Endothelial cell of coronary artery (primary cell): ENCODE measurements at places on chromosomes 1 and 21. TPM values are rescaled to one million over a fixed set of nuclear protein-coding genes. Genes with fewer than 3 reads are reported as not detected.

Gene DYRK3
- total RNA-seq: 12.6 and 13.6 TPM in 2 replicates

Gene IKBKE
- 12.0 and 15.0 TPM in 2 replicates for total RNA-seq

Gene MSH4
- total RNA-seq: 0.18 and 0.28 TPM in 2 replicates

Gene IGSF9
- under 0.01 TPM in 2 replicates for total RNA-seq

Gene TNFRSF1B
- 14.7 and 17.0 TPM in 2 replicates for total RNA-seq

Gene SH2D5
- total RNA-seq: 0.81 and 0.85 TPM in 2 replicates

Gene CD1E
- not detected in 2 replicates for total RNA-seq

Gene UBL4B
- not detected in 2 replicates for total RNA-seq

Gene CENPF
- total RNA-seq: 15.2 and 46.5 TPM in 2 replicates

Gene TNFAIP8L2
- not detected in 2 replicates for total RNA-seq

Gene SASS6
- total RNA-seq: 2.3 and 3.0 TPM in 2 replicates

Gene ATP1A4
- total RNA-seq: not detected in 2 replicates

Gene ZNF683
- not detected in 2 replicates for total RNA-seq

Gene ZZZ3
- total RNA-seq: 58.2 and 72.2 TPM in 2 replicates
